RPMI8226 (cell line): ENCODE measurements at places on chromosomes 2 and 18.

- DNase-seq, result no peak
These were observed 15.0 kb downstream of the GPR55 start for GRCh38 chr2:230909841-230910545.

- no peak for DNase-seq
These were observed 52.8 kb upstream of the CTAGE1 start for GRCh38 chr18:22470248-22471235.

- no peak for DNase-seq
These were observed 123.6 kb downstream of the MAP3K20 start for GRCh38 chr2:173199294-173199693.

DNA sequence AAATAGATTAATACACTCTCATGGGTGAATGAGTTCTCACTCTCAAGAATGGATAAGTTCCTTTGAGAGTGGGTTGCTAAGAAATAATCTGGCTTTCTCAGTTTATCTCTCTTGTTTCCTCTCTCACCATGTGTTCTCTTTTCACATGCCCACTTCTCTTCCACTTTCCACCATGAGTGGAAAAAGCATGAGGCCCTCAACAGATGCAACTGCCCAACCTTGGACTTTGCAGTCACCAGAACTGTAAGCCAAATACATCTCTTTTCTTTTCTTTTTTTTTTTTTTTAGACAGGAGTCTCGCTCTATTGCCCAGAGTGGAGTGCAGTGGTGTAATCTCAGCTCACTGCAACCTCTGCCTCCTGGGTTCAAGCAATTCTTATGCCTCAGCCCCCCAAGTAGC, 18.1 kb upstream of the ETAA1 start:
- DNase-seq, result no peak

DNA sequence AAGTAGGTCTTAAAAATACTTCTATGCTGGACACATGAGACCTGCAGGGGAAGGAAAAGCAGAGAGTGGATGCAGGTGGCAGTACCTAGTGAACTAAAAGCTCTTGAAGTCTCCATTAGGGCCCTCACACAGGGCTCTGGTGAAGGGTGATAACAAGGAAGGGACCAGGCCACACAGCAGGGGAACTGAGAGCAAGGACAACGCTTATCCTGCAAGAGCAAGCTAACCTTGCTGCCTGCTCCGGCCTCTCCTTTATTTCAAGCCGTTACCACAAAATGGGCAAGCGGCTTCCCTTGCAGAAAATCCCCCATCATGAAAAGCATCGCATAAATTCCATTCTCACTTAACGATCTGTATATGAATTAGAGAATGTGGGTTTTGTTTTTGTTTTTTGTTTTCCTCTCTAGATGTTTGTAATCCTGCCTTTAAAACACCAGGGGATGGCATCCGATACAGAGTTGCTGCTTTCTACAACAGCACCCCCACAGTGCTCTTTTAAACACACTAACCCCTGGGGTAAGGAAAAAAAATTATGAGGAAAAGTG, 64.5 kb downstream of the CACNB4 start:
- DNase-seq, result no peak

- DNase-seq, result no peak
These were observed 42.5 kb downstream of the MYO7B start for GRCh38 chr2:127577973-127578372.

GRCh38 chr18:51039138-51040112, 9.4 kb downstream of the SMAD4 start:
- DNase-seq, result peak; percentile 9

GRCh38 chr2:187055463-187055862, 206.5 kb upstream of the ZSWIM2 start:
- DNase-seq, result peak; percentile 64

GRCh38 chr2:20571644-20572215, 79.2 kb downstream of the HS1BP3 start:
- DNase-seq, result no peak

- DNase-seq, result no peak
These were observed 173.4 kb upstream of the SATB2 start for GRCh38 chr2:199631129-199631528.

- no peak for DNase-seq
These were observed 32.2 kb downstream of the MREG start for GRCh38 chr2:215981115-215981514.

GRCh38 chr2:143513081-143513480, 383.9 kb downstream of the ARHGAP15 start:
- DNase-seq, result no peak

GRCh38 chr2:97068074-97068473, 26.6 kb downstream of the FAHD2B start:
- no peak for DNase-seq

- no peak for DNase-seq
These were observed 406.2 kb downstream of the NUP35 start for GRCh38 chr2:183530333-183530901.

- DNase-seq, result peak; percentile 16
These were observed 15.0 kb downstream of the KCNJ13 start for GRCh38 chr2:232761301-232761907.

GRCh38 chr2:86186431-86186830, 8.8 kb downstream of the IMMT start:
- DNase-seq, result no peak

GRCh38 chr2:218010140-218010983, 7.6 kb upstream of the TNS1 start:
- peak; percentile 48 for DNase-seq

GRCh38 chr18:61553045-61553659, 219.9 kb downstream of the CDH20 start:
- DNase-seq, result no peak
